ENCODE measurements at places on chromosomes 5 and 9.

DNA sequence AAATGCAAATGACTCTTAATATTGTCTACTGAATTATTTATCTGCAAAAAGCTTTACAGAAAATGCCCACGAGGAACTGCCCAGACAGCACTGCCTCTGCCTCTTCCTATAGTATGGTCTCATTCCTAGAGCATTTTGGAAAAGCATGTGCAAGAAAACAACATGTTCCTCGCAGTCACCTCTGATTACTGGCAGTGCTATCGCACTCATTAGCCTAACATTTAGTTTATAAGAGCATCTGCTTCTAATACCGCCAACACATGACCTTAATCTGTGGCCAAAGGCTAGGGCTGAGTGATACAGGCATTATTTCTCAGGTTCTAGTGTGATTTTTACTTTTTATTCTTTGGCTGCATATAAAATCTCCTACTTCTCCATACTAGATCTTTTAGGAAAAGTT is 259.2 kb downstream of the FBXL17 start:
- DNase-seq = no peak

- no peak for DNase-seq
Observed at GRCh38 chr5:88256872-88257271, 11.8 kb downstream of the TMEM161B start.

DNA sequence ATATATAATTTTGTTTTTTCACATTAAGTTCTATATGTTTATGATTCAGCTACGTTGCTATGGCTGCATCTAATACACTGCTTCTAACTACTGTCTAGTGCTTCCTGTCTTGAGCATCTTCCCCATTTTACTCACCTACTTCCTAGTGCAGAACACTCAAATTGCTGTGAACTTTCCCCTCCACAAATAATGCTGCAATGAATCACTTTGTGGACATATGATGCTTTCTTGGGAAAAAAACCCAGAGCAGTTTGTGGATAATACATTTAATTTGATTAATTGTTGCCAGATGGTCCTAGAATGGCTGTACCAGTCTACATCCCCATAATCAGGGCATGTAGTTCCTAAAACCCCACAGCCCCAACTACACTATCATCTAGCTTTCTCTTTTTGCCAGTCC is 18.5 kb downstream of the CD180 start:
- DNase-seq = no peak

- no peak for DNase-seq
Observed at GRCh38 chr5:26572480-26572879, 465.9 kb downstream of the CDH9 start.
